Foreskin keratinocyte (primary cell): ENCODE measurements at places on chromosomes 5 and 9. TPM values are rescaled to one million over a fixed set of nuclear protein-coding genes. Genes with fewer than 3 reads are reported as not detected.
A peak's percentile ranks its signal among the peaks of the same experiment; 100 is the strongest.

The TRAF1 gene
- 0.78 and 0.99 TPM in 2 replicates for total RNA-seq

The PCDHA1 gene
- total RNA-seq, result not detected in 2 replicates

The ANGPTL2 gene
- 0.32 and 0.37 TPM in 2 replicates for total RNA-seq

- DNase-seq, result no peak
These were observed 173.6 kb downstream of the TENT4A start for GRCh38 chr5:6886866-6887265.

The PCDHA7 gene
- 0.07 TPM in 1 of 2 replicates, not detected in the other for total RNA-seq

The ARID3C gene
- total RNA-seq, result 0.07 and 0.17 TPM in 2 replicates

- DNase-seq, result peak; percentile 74
These were observed 2393.0 kb upstream of the C9orf72 start for GRCh38 chr9:29966247-29966646.

The SLC6A19 gene
- total RNA-seq, result not detected in 2 replicates

The TXNDC8 gene
- not detected in 2 replicates for total RNA-seq

The STXBP1 gene
- total RNA-seq, result 20.2 and 20.6 TPM in 2 replicates

DNA sequence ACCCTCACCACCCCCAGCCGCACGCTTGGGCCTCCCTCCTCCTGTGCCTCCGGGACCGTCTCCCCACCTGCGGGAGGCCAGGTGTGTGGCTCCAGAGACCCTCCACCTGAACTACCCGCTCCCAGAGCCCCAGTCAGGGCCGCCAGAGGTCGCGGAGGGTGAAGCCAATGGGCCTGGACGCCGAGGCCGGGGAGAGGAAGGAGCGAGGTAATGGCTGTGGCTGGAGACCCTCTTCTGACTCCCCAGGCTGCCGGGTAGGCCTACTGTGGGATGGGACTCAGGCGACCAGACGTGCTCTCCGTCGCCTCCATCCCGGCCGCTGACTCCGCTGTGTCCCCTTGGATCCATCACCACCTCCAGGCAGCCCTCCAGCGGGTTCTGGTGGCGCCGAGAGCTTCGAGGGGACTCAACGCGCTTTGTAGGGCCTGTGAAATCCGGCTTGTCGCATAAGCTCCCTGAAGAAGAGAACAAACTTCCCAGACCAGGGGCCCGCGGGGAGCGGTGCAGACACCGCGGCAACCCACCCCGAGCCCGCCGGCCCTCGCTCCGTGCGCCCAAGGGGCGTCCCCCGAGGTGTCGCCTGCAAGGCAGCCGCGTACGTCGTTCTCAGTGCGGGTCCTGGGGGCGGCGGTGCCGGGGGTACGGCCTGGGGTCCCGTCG is 12.6 kb downstream of the IRX2 start:
- no peak for DNase-seq

DNA sequence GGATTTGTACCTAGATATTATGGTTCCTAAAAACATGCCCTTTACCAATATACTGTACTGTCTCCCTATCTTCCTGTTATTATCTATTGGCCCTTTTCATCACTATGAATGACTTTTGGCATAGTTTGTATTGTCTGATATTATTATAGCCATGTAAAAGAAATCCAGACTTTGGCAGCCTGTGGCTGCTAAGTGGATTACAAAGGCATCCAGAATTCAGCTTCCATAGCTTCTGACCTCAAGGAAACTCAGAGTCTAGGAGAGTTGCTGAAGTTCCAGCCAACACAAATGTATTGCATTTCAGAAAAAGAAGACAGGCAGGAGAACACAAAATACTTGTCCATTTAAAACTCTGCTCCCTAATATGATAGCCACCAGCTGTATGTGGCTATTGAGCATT is 319.2 kb upstream of the MPDZ start:
- DNase-seq, result no peak

- no peak for DNase-seq
These were observed 177.7 kb downstream of the CPLANE1 start for GRCh38 chr5:37071487-37071886.

- DNase-seq, result no peak
These were observed 53.0 kb upstream of the PDZD2 start for GRCh38 chr5:31585895-31586270.

DNA sequence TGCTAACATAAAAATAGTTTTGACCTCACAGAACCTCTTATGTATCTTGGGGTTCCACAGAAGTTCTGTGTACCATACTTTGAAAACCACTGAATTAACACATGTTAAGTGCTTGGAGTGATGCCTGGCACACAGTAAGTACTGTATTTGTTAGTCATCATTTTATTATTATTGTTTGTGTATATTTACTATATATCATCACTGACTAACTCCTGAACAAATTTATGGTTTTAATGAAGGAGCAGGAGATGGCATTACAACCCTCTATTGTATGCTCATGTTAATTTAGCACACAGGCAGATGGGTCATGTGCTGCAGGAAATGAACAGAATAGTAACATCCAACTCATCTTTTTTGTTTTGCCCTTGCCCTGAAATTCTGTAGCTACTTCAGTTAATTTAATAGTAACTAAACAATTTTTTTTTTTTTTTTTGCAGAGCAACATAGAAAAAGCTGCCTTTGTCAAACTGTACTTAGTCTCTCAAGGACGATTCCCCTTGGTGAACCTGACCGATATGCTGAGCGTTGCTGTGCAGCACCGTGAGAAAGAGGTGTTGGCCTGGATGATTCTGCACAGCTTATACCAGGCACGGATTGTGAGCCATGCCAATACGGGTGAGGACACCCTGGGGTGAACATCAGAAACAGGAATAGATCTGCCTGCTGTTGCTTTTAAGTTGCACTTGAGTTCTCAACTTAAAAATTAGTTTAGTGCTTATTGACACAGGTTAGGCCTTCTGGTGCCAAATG is 45.4 kb downstream of the HACD4 start:
- no peak for DNase-seq

The SMIM3 gene
- total RNA-seq, result 18.9 and 20.3 TPM in 2 replicates

DNA sequence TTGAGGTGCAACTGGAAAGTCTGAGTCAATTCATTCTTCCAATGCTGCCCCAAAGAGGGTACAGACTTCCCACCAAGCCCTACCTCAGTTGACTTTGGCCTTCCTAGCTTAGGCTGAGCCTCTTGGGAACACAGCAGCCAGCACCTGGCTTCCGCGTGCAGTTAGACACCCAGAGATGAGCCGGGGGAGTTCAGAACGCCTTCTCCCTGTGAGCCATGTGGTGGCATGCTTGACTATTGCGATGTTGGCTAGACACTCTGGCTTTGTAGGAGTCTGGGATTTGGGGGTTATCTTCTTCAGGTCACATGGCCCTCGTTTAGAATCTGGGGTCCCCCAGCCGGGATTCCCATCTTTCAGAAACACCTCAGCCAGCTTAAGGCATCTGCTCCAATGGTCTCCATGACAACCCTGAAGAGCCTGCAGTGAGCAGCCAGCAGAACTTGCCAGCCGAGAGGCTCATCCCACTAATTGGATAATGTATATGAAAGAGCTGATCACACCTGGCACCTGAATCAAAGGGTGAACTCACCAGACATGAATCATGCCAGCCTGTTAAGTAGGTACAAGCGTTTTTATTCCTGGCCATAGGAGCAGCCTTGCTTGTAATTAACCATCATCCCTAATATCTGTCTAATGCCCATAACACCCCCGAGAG is 167.5 kb downstream of the SYK start:
- peak; percentile 75 for DNase-seq

The DMRT3 gene
- not detected in 2 replicates for total RNA-seq

- DNase-seq, result peak; percentile 16
These were observed 26.8 kb upstream of the PHF2 start for GRCh38 chr9:93549611-93550010.

The SLC22A4 gene
- 1.4 and 1.7 TPM in 2 replicates for total RNA-seq

GRCh38 chr5:82885627-82886389 is 191.4 kb downstream of the TMEM167A start:
- DNase-seq, result no peak

The PCAT7 gene
- not detected in 2 replicates for total RNA-seq

- DNase-seq, result peak; percentile 28
These were observed 1.7 kb downstream of the SLC1A3 start for GRCh38 chr5:36607838-36608783.

The CCNJL gene
- total RNA-seq, result 3.1 and 3.5 TPM in 2 replicates

DNA sequence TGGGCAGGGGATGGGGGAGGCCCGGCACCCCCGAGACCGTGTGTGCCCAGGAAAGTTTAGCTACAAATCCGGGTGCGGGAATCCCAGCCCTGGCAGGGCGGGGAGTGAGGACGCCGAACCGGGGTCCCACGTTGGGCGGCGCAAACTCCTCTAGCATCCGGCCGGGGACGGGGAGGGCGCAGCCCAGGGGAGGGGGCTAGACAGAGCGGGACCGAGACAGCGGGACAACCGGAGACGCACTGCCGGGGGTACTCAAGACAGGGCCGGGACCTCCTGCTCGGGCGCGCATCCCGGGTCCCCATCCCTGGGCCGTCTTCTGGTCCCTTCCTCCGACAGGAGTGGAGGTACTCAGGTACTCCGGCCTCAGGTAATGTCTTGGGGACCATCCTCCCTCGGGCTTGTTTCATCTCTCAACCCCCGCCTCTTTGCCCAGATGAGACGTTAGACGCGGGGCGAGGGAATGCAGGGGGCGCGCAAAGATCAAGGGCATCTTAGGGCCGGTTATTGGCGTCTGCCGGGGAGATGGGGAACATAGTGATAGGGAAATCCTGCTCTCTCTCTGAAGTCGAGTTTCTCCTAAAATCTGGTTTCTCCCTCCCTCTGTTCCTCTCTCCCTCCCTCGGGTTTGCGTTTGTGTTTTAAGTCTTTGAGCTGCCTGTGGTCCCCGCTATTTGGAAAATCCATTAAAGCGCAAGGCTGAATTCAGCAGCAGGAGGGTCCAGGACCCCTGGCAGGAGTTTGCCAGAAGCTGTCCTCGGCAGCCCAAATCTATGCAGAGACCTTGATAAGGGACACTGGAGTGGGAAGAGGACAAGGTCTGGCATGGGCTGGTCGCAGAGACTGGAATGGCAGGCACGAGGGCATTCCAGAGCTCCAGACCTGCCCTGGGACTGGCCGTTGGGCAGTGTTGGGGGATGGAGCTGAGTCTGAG is 815 bp downstream of the PDZD2 start:
- DNase-seq, result no peak

GRCh38 chr5:88390481-88390880 is 121.8 kb upstream of the TMEM161B start:
- no peak for DNase-seq

The SHISAL2B gene
- not detected in 2 replicates for total RNA-seq

DNA sequence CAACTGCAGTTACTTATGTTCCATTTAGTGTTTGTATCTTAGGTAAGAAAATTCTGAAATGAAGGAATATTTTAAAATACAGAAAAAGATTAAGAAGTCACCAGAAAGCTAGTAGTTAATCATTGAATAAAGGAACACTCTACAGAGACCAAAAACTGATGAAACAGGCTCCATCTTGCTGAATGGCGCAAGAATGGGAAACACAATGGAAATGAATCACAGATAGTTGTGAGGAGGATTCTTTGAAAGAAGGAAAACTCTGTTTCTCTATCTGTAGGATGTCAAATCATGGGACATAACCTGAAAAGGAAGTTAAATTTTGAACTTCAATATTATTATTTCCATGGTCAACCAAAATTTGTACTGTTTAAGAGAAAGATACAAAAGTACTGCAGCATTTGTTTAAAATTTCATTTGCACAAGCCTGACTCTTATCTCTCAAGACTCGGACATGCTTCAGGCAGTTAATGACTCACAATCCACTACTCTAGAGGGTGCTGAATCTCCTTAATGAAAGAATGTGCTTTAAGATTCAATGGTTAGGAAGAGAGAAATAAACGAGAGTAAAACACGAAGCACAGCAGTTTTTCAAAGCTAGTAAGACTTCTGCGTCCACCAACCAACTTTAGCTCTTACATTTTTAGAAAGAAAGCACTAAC is 1064.4 kb upstream of the DMAC1 start:
- DNase-seq, result no peak
